Activated T-cell treated with anti-CD3 and anti-CD28 coated beads for 4 hours (primary cell): ENCODE measurements at places on chromosomes 4 and X.

GRCh38 chr4:77849278-77849965, 13.2 kb upstream of the MRPL1 start:
- no peak for DNase-seq

DNA sequence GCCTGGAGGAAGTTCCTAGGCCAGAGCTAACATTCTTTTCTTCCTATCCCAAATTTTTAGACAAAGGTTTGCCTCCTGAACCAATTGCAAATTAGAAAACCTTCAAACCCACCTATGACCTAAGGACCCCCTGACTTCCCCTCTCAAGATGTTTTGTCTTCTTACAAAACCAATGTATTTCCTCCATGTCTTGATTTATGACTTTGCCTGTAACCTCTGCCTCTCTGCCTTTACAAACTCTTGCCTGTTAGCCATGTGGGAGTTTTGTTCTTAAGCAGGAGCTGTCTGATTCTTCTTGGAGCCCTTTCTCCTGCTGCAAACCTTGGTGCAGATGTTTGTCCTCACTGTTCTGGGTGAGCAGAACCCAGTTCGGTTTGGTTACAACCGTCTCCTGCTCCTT, 222.3 kb upstream of the BOD1L1 start:
- no peak for DNase-seq

DNA sequence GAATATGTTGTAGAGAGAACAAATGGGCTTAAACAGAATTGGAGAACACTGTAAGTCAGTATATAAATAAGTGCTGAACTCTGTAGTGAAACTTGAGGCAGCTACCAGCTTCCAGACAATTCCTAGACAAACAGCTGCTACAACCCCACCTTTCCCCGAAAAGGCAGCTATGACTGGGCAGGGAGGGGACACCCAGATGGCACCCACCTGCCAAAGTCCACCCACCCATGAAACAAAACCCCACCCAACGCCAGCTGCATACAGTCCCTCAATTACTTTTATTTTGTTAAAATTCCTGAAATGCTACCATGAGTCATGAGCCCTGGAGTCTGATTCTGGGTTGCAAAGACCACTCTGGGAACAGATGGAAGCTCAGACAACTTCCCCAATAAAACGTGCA, 24.4 kb downstream of the RELL1 start:
- no peak for DNase-seq

DNA sequence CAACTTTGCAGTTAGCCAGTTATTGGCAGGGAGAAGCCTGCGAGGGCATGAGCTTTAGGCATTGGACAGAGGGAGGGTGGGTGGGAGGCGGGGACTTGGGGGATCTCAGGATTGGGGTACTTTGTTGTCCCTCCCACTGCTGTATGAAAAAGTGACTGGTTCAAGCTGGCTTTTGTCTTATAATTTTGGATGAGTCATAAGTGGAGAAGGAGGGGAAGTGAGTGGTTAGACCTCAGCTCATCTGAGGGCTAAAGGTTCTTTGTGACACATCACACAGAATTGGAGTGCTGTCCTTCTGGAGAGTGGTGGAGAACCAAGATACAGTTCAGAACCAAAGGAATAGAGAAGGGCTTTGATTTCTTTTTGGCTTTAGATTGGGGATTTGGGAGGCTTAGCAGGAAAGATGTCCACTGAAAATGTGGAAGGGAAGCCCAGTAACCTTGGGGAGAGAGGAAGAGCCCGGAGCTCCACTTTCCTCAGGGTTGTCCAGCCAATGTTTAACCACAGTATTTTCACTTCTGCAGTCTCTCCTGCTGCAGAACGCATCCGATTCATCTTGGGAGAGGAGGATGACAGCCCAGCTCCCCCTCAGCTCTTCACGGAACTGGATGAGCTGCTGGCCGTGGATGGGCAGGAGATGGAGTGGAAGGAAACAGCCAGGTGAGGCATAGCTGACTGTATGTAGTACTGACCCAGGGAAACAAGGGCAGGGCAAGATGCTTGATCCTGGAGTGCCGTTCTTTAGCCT, at the start of gene SLC4A4:
TSS of gene SLC4A4 (plus strand) at position 175 of the 748 bp plus-strand sequence.
- no peak for DNase-seq

- no peak for DNase-seq
Measured at GRCh38 chr4:8215001-8215427, 15.9 kb downstream of the SH3TC1 start.

- DNase-seq, result no peak
Measured at GRCh38 chr4:2936773-2937145, 26.4 kb downstream of the NOP14 start.

DNA sequence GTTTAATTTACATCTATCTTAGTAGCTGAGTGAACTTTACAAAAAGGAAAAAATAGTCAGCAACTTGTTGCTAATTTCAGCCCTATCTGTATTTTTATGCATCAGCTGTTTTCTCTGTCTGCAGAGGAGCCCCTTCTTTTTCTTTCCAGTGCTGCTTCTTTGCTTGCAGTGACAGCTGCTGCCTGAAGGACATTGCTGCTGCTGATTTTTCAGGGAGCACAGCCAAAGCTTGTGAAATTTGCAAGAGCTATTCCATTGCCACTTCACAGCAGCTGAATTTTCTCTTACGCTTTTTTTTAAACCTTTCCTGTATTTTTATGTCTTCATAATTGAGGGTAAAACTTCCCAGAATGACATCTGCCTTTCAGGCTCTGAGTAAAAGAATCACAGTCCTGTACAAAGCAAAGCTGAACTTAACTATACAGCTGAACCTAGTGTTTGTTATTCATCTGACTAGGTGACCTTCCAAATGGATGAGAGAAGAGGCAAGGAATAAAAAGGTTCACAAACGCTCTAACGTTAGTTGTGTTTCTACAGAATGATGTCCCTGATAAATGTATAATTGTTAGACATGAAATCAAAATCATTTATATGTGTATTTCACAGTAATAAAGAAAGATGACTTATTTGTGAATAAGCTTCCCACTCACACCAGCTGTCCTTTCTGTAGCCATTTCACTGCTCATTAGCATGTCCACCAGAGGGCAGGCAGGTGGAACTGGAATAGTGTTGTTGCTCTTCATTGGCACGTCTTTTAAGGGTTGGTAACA, 541.4 kb downstream of the ADGRL3 start:
- DNase-seq, result no peak

GRCh38 chr4:155173371-155173770, 35.1 kb upstream of the NPY2R start:
- no peak for DNase-seq

DNA sequence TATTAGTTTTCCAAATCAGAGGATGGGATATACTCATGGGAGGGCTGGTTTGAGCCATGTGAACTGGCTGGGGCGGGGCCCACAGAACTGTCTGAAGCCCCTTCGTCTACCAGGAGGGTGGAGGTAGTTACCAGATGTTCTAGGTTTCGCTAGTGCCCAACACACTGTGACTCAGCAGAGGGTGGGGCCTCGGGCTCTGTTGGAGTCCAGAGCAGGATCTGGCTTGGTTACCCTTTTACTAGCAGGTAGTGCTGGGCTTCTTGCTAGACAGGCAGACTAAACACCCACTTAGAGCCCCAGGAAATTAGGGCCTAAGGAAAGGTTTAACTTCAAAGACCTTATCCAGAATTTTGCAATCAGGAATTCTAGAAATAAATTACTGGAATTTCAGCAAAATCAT, 56.2 kb upstream of the CHRDL1 start:
- DNase-seq, result no peak

- DNase-seq, result peak; percentile 45
Measured at GRCh38 chr4:107721436-107722100, 1.5 kb upstream of the PAPSS1 start.

- DNase-seq, result no peak
Measured at GRCh38 chr4:18042754-18043153, 21.2 kb upstream of the LCORL start.

DNA sequence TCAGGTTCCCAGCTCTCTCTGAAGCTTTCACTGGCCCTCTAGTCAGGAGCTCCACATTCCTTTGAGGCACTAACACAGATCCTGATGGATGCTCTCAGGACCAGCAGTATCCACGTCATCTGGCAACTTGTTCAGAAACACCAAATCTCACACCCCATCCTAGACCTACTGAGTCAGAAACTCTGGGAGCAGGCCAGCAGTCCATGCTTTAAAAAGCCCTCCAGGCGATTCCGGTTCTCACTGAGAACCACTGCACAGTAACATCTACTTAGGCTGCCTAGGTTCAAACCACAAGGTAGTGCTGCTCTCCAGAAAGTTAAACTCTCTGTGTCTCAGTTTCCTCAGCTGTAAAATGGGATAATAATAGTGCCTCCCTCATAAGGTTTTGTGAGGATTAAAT, 55.3 kb downstream of the CCDC158 start:
- DNase-seq, result no peak

- DNase-seq, result no peak
Measured at GRCh38 chr4:13920111-13920875, 292.8 kb upstream of the BOD1L1 start.

DNA sequence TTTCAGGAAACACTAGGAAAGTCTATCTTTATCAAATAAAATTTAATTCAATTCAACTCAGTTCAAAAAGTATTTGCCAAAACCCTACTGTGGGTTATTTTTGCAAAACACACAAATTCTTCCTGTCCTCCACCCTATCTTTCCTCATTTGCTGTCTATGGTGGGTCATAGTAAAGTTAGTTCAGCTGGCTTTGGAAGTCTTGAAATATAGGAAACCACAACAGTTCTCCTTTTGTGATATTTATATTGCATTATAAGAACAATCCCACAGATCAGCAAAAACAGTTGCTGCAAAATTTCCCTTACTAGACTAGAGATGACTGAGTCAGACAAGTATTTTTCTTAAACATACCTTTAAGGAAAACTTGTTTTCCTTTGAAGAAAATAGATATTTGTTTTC, 22.2 kb downstream of the CYBB start:
- no peak for DNase-seq

GRCh38 chrX:11408109-11408405, 114.8 kb downstream of the AMELX start:
- DNase-seq, result no peak

DNA sequence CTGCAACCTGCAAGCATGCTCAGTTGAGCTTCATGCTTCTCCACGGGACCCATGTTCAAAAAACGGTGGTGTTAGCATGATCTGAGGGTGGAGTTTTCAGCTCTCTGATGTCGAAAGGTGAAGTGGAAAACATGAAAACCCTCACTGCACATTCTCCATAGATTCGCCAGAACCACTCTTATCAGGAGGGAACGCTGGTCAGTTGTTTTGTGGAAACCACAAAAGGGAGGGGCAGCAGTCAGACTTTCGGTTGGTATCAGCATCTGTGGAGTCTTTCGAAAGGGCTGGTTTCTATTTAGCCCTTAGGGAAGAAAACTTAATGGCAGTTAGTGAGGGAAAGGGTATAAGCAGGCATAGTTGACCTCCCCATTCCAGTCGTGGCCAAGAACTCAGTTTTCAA, 12.6 kb downstream of the PPA2 start:
- DNase-seq, result no peak

GRCh38 chrX:54030329-54030728, 13.9 kb downstream of the PHF8 start:
- no peak for DNase-seq

GRCh38 chrX:103249805-103250204, 5.2 kb downstream of the TCEAL8 start:
- DNase-seq, result no peak

DNA sequence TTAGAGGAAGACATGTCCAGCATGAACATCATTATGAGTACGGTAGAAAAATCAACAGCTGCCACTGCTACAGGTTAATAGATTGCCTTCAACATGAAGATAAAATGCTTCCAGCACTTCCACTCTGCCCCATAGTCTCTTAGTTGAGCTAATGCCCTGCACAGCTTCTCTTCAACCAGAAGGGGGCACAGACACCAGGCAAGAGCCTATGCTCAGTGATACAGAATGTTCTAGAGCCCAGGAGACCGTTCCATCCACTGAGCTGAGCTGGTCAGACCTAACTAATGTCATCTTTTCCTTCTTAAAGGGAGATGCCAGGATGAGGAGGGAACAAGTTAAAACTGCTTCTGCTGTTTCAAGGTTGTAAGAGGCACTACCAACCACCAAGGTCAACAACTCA, 42.2 kb downstream of the SMIM10L2A start:
- DNase-seq, result no peak

DNA sequence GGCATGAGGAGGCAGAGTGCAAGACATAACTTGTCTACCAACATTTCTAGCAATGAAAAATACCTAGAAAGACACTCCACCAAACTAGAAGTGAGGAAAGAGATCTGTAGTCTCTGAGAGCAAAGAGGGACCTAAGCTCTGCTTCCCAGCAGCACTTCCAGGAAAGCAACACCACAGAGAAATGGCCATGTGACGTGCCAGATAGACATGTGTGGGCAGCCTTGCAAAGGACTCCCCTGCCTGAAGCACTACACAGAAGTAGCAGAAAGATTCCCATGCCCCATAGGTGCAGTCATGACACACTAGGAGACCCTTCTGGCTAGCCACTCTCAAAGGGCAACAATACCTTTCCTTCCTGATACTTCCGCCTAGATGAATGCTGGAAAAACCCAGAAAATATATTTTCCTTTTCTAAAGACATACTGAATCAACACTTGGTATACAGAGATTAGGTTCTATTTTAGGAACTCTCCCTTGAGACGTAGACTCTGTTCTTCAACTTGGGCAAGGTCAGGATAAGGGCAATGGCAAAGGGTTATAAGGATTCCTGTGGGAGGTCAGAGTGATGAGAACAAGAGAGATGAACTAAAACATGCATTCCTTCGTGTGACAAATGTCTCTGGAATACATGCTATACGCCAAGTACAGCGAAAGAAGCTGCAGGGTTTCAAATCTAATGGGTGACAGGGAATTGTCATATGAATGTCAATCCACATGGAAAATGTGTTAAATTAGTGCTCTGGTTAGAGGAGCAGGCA, 187.5 kb upstream of the ETNPPL start:
- DNase-seq, result no peak

DNA sequence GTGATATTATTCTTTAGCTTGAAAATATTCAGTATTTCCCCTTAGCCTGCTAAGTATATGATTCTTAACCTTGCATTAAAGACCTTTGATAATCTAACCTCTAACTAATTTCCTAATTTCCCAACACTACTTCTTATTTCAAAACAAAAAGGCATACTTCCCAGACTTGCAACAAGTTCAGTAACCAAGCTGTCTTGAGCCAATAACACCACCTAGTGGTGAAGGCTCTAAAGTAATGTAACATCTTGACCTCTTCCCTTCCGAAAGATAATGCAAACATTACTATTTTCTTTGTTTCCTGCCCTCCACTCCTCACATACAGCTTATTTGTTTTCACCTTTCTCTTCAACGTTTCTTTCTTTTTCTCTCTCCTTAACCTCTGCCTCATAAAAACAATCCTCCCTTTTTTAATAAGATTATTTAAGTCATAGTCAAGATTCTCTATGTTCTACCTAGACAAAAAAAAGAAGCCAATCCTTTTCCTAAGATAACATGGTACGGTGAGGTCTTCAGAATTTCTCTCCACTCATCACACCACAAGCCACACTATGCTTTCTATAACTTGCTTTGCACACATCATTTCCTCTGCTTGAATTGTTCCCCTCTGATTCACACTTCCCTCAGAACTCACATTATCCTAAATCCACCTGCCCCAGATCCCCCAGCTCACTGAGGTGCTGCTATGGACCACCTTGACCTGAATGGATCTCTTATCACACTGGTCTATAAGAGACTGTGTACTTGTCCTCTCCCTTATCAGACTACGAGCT, 3.5 kb downstream of the FAT1 start:
- DNase-seq, result no peak

- peak; percentile 3 for DNase-seq
Measured at GRCh38 chr4:88219099-88219498, 60.7 kb upstream of the ABCG2 start.
